IPS-NIHi11 (cell line): ENCODE measurements at places on chromosomes 6 and 20.
A peak's percentile ranks its signal among the peaks of the same experiment; 100 is the strongest.

DNA sequence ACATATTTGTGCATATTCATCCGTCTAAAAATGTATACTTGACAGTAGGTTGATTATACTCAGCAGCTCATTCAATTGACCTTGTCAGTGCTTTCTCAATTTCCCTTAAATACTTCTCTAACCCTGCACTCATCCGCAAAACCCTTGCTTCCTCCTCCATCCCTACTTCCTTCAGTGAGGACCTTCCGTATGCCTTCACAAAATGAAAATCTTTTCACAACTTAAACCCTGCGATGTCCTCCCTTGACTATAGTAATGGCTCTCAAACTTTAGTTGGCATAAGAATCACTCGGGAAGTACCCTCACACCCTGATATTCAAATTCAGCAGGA is 5.2 kb downstream of the MBOAT1 start:
- DNase-seq, result no peak

DNA sequence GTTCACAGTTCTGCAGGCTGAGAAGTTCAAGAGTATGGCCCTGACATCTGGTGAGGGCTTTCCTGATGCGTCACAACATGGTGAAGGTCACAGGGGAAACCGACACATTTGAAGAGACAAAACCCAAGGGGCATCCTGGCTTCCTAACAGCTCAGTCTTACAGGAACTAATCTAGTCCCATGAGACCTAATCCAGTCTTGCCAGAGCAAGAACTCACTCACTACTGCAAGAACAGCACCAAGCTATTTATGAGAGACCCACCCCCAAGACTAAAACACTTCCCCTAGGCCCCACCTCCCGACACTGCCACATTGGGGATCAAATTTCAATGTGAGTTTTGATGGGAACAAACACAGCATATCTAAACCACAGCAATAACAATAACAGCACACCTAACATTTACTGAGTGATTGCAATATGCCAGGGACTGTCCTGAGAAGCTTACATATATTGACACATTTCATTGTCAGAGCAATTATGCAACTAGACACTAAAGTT is 46.6 kb downstream of the TPBG start:
- no peak for DNase-seq

GRCh38 chr6:90105506-90106170 is 191.0 kb downstream of the BACH2 start:
- DNase-seq, result no peak

GRCh38 chr6:47681201-47681990 is 17.0 kb upstream of the ADGRF4 start:
- no peak for DNase-seq

DNA sequence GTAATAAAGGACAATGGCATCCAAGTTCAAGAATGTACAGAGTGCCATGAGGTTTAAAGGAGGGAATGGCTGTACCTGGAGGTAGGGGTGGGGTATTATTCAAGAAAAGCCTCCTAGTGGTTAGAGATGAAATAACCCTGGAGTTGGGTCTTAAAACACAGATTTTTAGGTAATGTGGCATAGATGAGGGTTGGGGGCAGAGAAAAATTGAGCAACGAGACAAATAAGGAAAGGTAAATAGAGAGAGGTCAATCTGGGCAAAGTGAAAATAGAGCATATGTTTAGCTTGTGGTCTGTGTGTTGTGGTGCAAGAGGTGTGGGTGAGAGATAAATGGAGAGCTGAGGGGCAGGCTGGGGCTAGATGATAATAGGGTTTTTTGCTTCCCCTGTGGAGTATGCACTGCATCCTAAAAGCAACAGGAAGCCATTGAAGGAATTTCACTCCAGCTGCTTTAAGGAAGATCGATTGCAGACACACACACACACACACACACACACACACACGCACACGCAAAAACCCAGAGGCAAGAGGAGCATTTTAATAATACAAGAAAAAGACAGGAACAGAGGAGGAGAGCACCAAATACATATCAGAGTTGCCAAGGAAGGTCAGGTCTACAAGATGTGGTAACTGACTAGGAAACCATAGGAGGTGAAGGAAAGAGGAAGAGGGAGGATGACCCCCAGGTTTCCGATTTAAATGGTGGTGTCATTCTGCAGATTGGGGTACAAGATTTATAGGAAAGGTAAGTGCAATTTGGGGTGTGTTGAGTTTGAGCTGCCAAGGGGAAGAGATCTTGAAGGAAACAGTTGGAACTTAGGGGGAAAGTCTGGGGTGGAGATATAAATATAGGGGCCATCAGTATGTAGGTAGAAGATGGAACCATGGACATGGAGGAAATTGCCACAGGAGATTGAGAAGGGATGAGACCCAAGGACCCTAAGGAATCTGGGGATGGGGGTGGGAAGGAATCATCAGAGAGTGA is 31.3 kb upstream of the ADGRF1 start:
- peak; percentile 68 for DNase-seq
